Activated CD4-positive, alpha-beta T cell treated with anti-CD3 and anti-CD28 coated beads for 1 hour (primary cell): ENCODE measurements at places on chromosomes 11 and 22.

GRCh38 chr11:5689551-5689983 is at the start of gene TRIM22:
Gene TRIM22, plus strand, starts transcription at chr11:5689790. Its CDS starts 6,443 bp downstream, at chr11:5696233.
- peak; percentile 49 for DNase-seq

GRCh38 chr11:81655351-81655750 is 1078.3 kb downstream of the FAM181B start:
- no peak for DNase-seq

- DNase-seq, result peak; percentile 33
These were observed 40.1 kb upstream of the CLMP start for GRCh38 chr11:123235117-123235655.

GRCh38 chr11:86101493-86101892 is 32.6 kb upstream of the PICALM start:
- DNase-seq, result no peak

GRCh38 chr22:33007485-33007884 is 50.7 kb downstream of the SYN3 start:
- DNase-seq, result no peak

GRCh38 chr11:64232182-64232966 is 2.0 kb upstream of the VEGFB start:
- no peak for DNase-seq

GRCh38 chr11:8735094-8735493 is 52.5 kb downstream of the RPL27A start:
- DNase-seq, result no peak

DNA sequence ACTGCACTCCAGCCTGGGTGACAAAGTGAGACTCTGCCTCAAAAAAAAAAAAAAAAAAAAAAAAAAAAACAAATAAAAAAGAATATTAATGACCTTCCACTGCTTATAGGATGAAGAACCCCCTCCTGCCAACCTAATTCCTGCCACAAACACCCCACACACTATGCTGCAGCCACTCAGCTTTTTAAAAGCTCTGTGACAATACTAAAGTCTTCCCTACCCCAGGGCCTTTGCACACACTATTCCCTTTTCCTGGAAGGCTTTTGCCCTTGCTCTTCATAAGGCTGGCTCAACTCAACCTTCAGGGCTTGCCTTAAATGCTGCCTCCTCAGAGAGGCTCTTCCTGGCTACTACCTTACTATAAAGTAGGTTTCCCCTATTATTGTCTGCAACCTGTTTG is 10.8 kb upstream of the KCNJ11 start:
- DNase-seq, result no peak

DNA sequence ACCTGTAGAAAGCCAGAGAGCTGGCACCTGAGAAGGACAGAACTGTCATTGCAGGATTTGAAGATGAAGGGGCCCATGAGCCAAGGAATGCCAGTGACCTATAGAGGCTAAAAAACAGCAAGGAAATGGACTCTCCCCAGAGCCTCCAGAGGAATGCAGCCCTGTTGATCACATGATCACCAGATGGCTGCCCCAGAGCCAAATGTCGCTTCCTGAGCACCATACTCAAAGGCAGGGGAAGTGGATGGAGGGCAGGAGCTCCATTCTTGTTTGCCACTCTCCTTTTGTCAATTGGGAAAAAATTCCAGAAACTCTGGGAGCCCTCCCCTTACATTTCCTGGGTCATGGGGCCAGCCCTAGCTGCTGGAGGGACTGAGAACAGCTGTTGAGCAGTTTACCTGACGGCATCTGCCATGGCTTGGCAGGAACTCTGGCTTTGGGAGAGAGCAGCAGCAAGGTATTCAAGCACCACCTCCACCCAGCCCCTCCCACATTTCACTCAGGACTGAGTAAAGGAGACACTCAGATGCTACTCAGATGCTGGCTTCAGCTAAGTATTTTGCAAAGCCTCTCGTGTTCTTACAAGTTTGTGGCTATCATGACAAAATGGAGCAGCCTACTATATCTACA is 46.9 kb downstream of the DKK3 start:
- no peak for DNase-seq

- no peak for DNase-seq
These were observed 67.7 kb downstream of the CELSR1 start for GRCh38 chr22:46469711-46470110.

- DNase-seq, result no peak
These were observed 57.4 kb upstream of the BID start for GRCh38 chr22:17831501-17832251.

- no peak for DNase-seq
These were observed 122.6 kb downstream of the CCDC81 start for GRCh38 chr11:86497310-86497709.

DNA sequence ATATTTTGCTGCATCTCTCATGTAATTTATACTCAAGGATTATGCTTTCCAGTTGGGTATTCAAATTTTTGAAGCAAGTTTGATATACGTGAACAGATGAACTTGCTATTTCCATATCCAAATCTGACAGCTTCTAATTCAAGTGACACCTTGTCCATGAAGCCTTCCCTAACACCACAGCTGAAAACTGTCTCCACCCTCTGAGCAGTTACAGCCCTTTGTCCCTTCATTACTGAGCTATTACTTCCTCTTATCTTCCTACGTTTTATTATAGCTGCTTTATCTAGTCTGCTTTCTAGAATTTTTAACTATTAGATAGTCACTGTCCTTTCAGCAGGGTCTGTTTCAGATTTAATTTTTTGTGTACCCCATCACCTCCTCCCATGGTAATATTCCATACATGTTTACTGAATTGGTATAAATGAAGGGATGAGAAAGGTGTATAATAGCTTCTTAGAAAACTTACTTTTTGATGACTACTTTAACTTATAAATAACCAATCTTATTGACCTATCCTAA is 13.3 kb upstream of the PRSS23 start:
- no peak for DNase-seq

DNA sequence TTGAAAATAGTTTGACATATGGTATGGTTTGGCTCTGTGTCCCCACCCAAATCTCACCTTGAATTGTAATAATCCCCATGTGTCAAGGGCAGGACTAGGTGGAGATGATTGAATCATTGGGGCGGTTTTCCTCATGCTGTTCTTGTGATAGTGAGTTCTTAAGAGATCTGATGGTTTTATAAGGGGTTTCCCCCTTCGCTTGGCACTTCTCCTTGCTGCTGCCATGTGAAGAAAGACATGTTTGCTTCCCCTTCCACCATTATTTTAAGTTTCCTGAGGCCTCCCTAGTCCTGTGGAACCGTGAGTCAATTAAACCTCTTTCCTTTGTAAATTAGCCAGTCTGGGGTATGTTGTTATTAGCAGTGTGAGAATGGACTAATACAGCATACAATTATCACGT is 7.7 kb downstream of the KCTD21 start:
- no peak for DNase-seq

- DNase-seq, result no peak
These were observed 20.3 kb downstream of the GRAMD4 start for GRCh38 chr22:46640293-46641055.

DNA sequence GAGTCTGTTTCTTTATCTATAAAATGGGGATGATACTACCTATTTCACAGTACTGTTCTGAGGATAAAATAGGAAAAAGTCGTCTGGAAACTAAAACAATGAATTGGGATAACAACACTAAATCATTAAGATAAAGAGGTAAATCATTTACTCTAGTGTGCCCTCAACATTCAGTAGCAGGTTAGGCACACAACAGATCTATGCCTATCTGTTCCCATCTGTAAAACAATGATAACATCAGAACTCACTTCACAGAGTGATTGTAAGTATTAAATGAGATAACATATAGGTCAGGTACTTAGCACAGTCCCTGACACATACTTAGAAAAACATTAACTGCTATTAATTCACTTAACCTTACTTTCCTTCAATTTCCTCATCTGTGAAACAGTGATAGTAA is 36.9 kb downstream of the PAK1 start:
- DNase-seq, result no peak

DNA sequence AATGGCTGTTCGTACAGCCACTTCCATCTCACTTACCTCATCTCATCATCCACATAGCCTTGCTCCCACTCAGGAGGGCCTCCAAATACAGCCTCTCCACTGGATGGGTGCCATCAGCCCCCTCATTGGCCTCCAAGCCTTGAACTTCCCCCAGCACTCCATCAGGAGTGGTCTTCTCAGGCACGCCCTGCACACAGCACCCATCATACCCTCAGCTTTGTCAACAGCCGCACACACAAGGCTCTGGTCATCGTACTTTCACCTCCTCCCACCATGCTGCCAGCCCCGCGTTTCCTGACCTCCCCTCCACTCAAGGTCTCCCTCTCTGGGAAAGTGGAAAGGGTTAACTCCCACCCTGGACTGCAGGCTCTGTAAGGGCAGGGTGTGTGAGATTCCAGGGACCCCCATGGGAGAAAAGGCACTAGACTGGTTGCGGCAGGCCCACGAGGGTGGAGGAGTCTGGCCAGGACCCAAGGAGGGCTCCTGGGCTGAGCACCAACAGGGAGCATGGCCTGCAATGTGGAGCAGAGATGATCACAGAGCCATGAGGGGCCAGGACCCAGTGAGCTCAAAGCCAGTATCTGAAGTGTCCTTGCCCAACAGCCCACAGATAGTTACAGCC is 21.0 kb upstream of the SCARF2 start:
- DNase-seq, result no peak

DNA sequence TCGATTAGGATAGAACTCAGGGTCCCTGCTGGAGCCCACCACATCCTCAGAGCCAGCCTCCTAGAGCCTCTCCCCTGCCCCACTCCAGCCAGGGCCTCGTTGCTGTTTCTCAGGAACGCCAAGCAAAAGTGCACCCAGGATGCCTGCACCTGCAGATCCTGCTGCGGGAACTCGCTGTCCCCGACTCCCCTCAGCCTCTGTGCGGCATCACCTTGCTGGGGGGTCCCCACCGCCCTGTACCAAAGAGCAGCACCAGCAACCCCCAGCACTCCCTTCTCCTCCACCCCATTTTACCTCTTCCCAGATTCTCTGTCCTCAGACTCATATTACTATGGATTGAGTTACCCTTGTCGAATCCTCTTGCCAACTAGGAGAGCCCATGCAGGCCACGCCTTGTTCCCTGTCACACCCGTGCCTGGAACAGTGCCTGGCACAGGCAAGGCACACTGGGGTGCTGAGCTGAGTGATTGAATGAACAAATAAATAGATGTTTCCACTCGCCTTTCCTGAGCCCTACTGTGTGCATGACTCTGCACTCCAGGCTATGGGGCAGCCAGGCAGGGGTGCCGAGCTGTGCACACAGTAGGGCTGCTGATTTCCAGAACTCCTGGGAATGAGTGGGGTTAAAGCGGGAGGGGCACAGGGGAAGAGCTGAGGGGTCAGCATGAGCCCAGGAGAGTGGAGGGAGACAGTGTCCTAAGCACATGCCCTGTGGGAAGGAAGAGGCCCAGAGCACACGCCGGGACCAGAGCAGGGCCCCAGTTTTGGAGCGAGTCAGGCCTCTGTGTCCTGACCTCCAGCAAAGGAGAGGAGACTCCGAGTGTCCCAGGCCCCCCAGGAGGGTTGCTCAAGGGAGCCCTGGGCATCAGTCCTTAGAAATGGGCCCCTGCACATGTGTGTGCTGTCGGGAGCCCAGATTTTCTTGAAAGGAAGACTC is 44.3 kb downstream of the LINC01488 start:
- no peak for DNase-seq

DNA sequence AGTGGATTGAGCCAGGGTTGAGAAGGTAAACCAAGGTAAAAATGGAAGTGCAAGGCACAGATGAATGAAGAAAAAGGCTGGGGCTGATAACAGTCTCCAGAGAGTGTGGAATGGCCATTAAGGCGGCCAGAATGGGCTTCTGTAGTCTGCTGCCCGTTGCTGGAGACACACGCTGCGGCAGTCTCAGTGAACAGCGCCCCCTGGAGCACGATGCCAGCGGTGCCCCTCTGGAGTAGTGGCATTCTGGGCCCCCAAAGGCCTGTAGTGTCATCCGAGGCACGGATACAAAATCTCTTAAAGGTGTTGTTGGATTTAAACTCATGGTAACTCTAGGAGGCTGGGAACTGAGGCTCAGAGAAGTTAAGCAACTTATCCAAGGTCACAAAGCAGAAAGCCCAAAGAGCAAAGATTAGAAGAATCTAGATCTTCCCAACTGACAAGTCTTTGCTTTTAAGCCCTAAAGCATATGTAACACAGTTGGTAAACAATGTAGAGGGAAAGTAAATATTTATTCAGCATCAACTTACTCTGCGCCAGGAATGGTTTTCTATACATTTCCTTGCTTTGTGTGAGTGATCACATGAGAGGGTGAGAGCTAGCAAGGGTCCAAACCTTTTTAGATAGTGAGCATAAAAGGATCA is 18.2 kb downstream of the KCNJ1 start:
- peak; percentile 37 for DNase-seq

- DNase-seq, result no peak
These were observed 29.5 kb upstream of the CCDC34 start for GRCh38 chr11:27392278-27393114.

DNA sequence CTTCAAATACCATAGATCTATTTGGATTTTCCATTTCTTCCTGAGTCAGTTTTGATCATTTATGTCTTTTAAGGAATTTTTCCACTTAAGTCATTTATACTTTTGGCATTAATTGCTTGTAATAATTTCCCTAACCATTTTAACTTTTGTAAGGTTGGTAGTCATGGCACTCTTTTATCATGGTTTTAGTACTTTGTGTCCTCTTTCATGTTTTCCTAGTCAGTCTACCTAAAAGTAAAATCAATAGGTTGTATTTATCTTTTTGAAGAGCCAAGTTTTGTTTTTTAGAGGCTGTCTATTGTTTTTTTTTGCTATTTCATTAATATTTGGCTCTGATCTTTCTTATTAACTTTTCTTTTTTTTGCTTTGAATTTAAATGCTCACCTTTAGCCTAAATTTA is 45.5 kb upstream of the IGLL5 start:
- no peak for DNase-seq

GRCh38 chr11:89249196-89249595 is 71.5 kb downstream of the TYR start:
- DNase-seq, result no peak

- no peak for DNase-seq
These were observed 2.0 kb downstream of the SERPINH1 start for GRCh38 chr11:75563978-75564552.

DNA sequence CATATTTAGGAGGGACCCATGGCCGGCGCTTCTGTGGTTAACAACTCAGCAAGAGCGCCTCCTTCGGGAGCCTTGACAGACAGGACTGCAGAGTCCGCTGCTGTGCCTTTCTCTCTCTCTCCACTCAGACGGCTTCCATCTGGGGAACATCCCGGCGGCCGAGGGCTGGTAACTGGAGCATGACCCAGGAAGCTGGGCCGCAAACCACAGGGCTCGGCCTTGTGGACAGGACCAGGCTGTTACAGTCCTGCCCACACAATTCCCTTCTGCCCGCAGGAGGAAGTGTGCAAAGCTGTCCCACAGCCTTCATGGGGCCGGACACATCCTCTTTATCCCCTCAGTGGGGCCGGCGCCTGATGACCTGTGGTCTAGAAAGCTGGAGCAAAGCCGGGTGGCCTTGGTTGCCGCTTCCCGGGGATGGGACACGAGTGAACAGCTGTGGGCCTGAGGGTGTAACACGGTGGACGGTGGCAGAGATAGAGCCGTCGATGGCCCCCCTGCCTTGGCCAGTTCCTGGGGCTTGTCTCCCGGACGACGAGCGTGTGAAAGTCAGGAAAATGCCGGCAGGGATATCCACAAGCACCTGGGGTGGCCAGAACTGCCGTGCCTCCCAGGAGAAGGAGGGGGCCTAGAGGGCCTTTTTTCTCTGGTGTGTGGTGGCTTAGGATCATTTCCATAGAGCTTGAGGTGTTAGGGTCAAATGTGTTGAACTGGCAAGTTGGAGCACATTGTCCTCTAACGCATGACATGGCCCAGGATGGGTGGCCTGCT is 50.1 kb downstream of the FBLN1 start:
- DNase-seq, result no peak
